MV-4-11 (cell line): ENCODE measurements at places on chromosomes 7 and 10.

DNA sequence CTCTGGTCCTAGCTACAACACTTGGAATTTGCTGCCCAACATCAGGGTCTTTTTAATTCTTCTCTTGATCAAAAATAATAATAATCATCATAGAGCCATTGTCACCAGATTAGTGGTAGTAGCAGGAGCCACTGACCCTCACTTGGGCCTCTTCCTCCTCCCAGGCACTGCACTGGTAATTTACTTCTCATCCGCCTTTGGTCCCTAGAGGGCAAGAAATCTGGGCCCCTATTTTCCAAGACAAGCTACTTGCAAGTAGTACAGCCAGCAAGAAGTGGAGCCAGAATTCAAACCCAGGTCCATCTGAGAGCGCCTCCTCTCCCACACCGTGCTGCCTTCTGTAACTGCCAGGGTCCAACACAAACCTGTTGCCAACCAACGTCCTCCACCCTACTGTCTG lies 121.2 kb downstream of the SPDYE5 start:
- no peak for DNase-seq

DNA sequence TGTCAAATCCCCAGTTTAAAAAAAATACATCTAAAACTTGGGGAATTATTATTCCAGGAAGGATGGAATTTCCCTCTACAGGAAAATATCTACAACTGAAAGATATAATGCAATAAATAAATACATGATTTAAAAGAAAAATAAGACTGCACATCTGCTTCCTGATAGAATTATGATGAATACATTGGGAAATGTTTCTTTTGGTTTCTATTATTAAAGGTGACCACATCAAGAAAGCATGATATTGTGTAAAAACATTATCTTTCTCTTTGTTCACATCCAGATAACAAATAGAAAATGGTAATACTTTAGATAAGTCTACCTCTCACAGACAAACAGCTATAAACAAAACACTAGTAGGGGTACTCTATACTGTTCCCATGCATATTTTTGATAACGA lies 19.2 kb downstream of the SEMA3D start:
- DNase-seq = no peak

DNA sequence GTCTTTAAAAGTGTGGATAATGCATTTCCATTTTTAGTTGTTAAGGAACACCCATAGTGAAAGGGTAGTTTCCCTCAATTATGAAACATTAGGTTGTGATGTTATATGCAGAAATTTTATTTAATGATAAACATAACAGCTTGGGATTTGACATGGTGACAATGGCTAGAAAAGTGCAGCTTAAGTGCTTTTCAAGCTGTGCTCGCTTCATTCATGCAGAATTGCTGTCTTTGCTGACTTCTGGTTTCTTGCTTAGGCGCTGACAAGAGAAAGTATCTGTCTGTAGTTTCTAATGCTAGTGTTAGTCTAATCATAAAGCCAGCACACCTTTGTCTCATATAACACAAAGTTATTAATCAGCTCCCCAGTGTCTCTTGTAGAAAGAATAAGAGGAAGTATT lies 170.0 kb downstream of the ARL5B start:
- no peak for DNase-seq

DNA sequence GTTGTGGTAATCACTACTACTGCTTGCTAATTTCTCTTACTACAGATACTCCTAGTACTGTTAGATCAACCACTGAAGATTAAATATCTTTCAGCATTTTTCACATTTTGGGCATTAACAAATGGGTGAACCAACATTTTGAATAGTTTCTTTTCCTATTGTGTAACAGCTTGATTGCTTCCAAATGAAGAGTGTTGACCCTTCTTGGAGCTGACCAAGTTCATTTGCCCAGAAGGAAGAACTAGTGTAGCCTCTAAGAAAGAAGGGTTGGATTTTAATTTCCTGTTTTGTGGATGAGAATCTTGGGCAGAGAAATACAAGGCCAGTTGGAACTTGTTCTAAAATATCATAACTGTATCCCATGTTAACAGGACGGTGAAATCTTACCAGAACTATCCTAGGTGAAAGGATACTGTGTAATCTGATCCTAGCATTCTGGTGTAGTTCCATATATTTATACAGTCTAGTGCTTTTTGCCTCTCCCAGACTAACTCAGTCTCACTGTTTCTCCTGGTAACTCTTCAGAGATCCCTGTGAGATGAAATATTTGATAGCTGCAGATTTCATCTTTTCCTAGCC lies 37.3 kb downstream of the SND1 start:
- no peak for DNase-seq

- no peak for DNase-seq
These were observed 156.9 kb downstream of the AKR1D1 start for GRCh38 chr7:138233189-138233588.

GRCh38 chr7:29035044-29035740 lies 77.1 kb upstream of the TRIL start:
- DNase-seq = peak; percentile 67

GRCh38 chr10:667096-667495 lies 22.4 kb downstream of the DIP2C start:
- no peak for DNase-seq

- no peak for DNase-seq
These were observed 552.1 kb downstream of the TFEC start for GRCh38 chr7:115478426-115478825.

- DNase-seq = no peak
These were observed 53.1 kb downstream of the TEX36 start for GRCh38 chr10:125629758-125630376.

DNA sequence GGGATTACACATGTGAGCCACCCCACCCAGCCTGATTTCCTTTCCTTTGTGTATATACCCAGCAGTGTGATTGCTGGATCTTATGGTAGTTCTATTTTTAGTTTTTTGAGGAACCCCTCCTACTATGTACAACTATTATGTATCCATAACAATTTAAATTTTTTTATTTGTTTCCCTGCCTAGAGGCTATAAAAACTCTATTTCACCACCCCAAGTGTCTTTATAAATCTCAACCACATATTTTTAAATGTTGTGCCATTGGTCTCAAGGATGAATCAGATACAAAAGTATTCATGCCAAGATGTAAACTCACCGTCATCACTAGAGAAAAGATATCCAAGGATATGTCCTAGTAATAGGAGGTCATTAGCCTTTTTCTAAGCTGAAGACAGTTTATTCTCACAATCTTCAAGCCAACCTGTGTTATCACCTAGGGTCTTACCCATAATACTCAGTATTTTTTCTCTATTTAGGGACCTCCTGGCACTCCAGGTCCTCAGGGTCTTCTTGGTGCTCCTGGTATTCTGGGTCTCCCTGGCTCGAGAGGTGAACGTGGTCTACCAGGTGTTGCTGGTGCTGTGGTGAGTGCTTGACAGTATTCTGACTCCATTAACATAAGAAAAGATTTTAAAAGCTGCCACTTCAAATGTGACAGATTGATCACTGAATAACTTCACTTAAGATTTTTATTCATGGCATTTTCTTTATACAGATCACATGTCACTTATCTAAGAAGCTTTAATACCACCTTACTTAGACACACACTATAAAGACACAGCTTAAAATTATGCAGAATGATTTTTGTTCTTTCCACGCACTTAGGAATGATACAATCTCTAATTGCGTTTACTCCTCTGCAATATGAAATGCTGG lies 29.4 kb downstream of the COL1A2 start:
- no peak for DNase-seq

DNA sequence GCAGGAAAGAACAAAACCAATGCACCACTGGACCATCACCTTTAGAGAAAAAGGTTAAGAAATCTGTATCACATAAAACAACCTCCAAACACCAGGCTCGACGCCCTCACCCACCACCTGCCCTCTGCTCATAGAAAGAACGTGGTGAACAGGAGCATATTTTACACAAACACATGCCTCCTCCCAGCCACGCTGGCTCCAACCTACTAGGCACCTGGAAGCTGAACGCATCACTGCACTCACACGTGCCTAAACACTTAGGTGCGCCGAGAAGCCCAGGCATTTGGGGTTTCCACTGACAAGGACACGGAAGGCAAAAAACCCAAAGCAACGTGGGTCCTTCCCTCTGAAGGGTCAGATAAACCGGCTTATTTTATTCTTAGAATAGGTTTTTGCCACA lies 56.0 kb downstream of the PTPRN2 start:
- no peak for DNase-seq

DNA sequence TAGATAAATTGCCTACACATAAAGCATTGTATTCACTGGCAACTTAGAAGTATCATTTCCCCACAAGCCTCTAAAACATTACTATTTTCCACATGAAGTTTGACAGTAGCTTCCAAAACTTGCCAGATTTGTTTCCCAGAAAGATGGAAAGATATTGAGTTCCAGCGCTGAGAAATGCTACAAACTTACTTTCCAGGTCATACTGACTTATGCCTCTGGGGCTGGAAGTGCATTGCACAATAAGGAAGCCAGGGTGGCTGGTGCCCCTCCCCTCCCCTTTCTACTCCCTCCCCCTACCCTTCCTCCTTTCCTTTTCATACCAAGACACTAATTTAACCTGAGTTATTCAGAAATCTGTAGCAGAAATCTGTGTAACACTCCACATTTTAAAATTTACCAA lies 212.6 kb downstream of the WDR37 start:
- DNase-seq = peak; percentile 13

GRCh38 chr7:137611606-137612005 lies 235.2 kb downstream of the DGKI start:
- DNase-seq = no peak

DNA sequence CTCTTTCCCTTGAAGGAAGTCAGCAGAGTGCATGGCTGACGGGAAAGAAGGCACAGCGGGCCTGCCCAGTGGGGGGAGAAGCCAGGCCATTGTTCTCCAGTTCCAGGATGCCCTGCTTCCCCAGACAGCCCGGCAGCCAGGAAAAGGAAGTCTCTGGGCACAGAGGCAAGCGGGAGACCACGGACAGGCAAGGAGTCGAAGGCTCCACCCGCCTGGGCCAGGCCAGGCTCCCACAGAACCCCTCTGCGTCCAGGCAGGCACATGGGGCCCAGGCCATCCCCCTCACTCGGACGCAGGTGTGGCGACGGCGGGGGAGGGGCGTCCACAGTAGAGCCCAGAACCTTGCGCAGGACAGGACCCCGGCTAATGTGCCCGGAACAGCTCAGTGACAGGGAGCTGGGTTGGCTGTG lies 8.7 kb downstream of the GPR146 start:
- peak; percentile 19 for DNase-seq

DNA sequence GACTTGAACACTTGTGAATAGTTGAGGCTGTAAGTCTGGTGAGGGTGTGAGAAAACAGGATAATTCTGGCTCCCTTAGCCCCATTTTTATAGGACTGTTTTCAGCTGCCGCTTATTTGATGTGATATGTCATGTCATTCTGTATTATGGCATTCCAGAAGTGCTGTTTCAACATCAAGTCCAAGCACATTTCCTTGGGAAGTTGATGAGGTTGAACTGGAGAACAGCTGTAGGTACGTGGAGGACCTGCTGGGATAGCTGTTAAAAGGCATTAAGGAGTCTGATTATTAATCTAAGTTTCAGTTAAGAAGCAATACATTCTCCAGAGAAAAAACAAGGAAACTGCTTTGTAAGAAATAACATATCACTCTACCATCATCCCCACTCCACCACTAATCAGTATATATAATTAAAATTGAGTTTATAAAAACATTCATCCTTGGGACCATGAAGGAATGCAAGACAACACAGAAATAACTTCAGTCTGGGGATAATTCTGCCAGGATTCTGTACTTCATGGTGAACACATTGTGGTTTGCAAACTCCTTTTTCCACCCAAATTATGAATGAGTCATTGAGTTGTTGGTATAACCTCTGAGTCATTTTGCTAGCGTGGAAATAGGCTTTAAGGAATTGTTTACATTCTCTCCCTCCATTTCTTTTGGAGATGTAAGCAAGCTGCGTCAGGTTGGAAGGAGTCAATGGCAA lies 39.9 kb upstream of the TMEM229A start:
- no peak for DNase-seq

DNA sequence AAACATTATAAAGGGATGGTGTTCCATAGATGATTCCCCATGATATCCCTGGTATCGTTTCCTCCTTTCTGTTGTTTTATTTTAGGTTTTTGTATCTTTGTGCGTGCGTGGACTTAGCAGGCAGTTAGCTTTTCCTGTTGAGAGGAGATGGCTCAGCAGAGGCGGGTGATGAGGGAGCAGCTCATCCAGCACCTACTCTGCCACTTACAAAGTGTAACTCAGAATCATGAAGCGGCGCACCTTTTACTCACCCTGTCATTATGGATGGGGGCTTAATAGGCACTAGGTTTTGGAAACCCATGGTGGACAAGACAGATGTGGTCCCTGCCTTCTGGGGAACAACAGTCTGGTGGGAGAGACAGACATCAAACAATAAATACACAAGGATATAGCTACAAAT lies 17.1 kb downstream of the FAM241B start:
- DNase-seq = no peak

GRCh38 chr7:133434246-133434865 lies 181.5 kb downstream of the EXOC4 start:
- DNase-seq = peak; percentile 32

DNA sequence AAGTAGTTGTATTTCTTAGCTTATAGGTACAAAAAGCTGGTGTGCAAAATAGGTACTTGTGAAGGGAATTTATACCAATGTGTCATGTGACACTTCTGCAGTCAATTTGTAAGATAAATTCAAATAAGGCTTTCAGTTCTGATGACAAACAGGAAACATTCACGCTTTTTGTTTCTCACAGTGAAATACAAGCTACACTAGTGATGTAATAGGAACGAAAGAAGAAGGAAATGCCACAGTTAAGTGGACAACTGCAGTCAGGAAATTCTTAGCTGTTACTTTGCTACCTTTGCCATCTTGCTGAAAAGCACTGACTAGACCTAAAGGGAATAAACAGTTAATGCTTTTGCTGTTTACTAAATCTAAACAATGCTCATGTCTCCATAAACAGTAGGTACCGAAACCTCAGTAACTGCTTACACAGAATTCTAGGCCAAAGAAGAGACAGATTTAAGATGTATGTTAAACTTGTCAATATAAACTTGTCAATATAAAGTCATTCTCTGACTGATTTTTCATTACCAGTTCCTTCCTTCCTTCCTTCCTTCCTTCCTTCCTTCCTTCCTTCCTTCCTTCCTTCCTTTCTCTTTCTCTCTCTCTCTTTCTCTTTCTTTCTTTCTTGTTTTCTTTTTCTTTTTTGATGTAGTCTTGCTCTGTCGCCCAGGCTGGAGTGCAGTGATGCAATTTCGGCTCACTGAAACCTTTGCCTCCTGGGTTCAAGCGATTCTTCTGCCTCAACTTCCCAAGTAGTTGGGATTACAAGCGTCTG lies 10.1 kb downstream of the OTUD1 start:
- peak; percentile 83 for DNase-seq

- peak; percentile 32 for DNase-seq
These were observed at the start of gene CLIP2 for GRCh38 chr7:74289018-74289658. Gene CLIP2 (plus strand): TSS chr7:74289407. CDS start chr7:74317547, 28,140 bp downstream.

DNA sequence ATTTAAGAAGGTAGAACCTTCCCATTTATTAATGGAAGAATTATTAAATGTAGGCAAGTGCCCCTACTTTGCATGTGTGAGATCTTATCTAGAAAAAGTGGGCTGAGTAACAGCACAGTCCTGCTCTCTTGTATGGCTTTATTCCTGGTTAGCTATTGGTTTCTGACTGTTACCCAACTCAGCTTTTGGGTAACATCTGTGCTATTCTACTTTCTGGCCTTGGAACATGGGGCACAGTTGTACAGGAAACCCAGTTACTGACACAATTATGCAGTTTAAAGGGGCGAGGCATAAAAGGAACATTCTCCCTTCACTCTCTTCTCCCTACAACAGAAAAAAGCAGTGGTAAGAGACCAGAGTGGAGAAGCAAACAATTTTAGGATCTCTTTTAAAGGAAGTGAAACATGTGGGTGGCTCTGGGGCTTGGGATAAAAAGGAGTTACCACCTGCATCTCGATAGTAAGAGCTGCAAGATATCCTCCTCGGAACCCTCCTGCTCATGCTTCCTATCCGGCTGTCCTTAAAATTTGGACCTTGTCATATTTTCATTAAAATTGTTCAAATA lies 16.0 kb downstream of the NUDT5 start:
- peak; percentile 97 for DNase-seq
